T-helper 17 cell (primary cell): ENCODE measurements at places on chromosomes 1 and 21. TPM values are rescaled to one million over a fixed set of nuclear protein-coding genes. Genes with fewer than 3 reads are reported as not detected.

Gene S100A8
- 110 TPM for total RNA-seq

Gene LAPTM5
- total RNA-seq, result 601 TPM

Gene GNAT2
- not detected for total RNA-seq

Gene LCA5L
- not detected for total RNA-seq

Gene ARHGAP30
- total RNA-seq, result 156 TPM
